ENCODE measurements at places on chromosomes 5 and 9.

GRCh38 chr9:135410421-135410820, 69.2 kb upstream of the PPP1R26 start:
- DNase-seq, result no peak

DNA sequence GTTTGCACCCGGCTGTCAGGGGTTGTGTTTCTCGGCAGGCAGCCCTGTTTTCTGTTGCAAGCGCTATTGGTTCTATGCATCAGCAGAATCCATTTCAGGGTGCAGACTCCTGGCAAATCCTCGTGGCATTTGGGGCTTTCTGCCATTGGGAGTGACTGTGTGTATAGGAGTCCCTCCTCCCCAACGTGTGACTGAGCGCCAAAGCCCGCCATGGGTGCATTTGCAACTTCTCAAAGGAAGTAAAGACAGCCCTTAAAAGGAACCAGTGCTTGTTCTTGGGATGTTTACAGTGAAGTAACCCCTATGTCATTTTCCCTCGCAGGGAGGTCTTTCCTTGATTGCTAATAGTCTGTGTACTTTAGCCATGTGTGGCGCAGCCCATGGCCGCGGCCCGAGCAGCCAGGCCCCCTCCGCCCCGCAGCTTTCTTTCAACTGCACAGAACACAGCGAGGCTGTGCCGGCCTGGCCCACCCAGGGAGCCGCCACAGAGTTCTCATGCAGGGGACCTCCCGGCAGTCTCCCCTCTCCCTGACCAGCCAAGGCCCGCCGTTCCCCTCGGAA, 175.6 kb downstream of the HSD17B3 start:
- DNase-seq, result no peak

DNA sequence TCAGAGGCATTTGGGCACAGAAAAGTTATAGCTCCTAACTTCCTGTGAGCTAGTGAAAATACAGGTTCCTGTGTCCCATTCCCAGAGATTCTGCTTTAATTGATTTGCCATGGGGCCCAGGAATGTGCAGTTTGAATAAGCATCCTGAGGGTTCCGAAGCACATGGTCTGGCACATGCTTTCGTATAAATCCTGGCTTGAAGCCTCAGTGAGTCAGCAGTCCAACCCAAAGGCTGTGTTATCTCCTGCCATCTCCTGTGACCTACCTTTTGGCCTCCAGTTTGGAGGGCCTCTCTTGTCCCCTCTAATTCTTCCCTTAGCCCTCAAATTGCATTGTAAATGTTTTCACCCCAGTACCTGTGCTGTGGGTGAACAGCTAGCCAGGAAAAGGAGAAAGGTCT, 183.8 kb downstream of the NR3C1 start:
- peak; percentile 65 for DNase-seq

DNA sequence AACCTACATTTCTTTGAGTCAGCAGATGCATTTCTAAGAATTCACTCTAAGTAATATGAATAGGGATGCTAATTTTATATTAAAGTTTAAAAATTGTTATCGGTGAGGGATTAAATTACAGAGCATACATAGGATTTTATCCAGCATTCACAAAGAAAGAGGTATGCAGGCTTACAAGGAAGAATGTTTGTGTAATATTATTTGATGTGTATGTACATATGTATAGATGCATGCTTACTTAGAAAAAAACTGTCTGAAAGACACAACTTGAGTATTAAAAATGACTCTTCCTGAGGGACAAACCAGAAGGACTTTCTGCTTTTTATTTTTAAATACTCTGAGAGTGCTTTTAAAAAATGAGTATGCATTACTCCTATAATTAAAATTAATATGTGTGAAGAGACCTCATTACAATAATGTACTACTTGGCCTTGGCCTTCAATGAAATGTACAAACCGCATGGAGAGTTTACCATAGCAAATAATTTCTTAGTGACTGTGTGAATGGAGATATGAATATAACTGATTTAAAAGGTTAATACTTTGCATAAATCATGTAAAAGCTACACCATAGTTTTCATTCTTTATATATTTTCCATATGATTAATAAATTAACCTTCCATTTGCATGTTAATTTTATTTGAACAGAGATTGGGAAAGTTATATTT, 77.0 kb downstream of the GDA start:
- no peak for DNase-seq

DNA sequence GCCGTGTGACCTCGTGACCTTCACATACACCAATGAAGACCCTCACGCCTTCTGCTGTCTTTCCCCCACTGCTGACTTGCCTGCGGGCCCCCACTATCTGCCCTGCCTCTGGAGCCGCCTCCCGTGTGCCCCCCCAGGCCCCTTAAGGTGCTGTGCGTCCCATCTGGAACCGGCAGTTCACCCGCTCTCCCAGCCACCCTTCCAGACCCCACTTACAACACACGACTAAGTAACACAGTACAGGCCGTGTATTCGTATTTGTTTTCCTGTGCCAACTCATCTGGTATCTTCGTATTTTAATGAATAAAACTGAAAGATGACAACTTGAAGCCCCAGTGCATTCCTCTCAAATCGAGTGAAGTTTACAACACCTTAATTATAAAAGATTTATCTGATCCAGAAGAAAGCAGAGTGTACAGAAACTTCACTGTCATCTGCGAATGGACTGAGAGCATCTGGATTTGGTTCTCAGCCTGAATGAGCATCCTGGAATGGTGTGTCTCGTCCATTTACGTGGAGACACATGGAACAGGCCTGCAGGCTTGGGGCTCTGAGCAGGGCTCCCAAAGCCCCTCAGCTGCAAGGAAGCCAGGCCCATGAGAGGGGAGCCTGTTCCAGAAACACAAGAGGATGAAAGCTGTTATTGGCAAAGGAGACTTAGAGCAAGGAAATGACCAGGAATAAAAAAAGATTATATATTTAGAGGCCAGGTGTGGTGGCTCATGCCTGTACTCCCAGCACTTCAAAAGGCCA, 21.9 kb upstream of the TERT start:
- DNase-seq, result no peak

- peak; percentile 67 for DNase-seq
Observed at GRCh38 chr5:139140591-139141071, 57.5 kb downstream of the SIL1 start.

GRCh38 chr9:34382054-34382453, 5.4 kb upstream of the MYORG start:
- DNase-seq, result no peak

- no peak for DNase-seq
Observed at GRCh38 chr9:134432471-134432870, 106.2 kb downstream of the RXRA start.

- no peak for DNase-seq
Observed at GRCh38 chr5:122391621-122392020, 79.6 kb downstream of the SNCAIP start.

DNA sequence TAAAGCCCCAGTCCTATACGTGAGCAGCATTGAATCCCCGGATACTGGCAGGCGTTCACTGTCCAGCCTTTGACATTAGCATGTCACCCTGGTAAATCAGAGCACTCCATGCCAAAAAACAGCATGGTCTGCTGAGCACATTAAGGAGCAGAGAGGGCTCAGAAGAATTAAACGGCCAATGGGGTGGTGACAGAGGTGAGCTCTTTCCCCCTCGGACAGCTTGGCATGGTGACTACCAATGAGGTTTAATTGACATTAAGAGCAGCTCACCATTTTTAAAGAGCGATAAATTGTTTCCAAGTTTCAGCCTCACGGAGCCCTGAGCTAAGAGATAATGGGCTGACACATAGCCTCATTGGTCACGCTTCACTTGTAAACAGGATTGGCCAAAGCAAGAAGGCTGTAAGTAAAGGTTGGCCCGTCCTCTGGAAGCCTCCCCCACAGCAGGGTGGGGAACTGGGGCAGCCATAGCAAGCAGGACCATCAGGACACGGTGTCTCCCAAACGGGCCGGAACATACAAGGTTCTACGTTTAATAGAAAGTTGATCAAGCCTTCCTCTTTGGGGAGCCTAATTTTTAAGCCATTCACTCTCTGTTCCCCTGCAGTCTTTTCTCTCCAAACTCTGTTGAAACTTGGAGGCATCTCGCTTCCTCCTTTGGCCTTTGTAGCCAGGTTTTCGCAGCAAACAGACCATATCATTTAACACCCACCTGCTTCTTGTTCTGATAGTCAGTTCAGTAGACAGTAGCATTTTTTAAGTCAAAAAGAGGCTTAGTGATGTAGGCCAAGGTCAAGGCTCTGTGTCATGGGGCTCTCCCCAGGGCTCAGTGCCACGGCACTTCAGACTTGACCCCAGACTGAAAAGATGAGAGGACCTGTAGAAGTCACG, 25.9 kb downstream of the QRFP start:
- DNase-seq, result no peak

- DNase-seq, result peak; percentile 50
Observed at GRCh38 chr9:123863164-123863855, 66.6 kb downstream of the DENND1A start.

GRCh38 chr9:10173561-10173960, 439.2 kb downstream of the PTPRD start:
- no peak for DNase-seq

DNA sequence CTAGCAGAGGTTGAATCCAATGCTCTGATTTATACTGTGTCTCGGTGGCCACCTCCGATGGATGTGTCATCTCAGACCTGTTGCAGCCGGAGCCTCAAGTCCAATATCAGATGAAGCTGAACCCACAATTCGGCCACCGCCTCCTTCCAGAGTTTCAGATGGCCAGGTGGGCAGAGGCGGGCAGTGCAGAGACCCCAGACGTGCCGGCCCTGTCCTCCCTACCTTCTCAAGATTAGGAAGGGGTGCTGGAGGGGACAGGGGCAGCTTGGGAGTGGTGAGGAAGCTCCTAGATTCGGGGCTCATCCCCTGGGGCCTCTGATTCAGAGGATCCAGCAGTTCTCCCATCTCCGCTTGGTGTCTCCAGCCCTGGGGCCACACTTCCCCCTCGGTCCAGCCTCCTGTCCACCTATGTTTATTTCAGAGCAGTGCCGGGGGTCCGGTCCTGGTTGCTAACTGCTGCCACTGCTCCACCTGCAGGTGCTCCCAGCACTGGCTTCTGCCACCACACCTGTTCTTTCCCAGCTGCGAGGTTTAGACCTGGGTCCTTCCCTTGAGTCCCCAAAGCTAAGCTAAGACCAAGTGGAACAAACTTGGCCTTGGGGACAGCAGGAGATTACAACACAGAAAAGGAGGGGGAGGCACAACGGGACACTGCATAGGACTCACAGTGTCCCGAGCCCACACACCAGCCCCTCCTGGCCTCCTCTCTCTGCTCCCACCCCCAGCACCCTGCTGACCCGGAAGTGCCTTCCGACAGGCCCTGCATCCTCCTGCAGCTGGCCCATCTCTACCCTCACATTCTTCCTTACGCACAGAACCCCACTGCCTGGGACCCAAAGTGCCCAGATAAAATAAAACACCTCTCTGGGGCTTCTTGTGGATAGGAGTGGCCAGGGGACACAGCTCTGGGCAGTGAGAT, 81.6 kb downstream of the NTNG2 start:
- DNase-seq, result no peak

DNA sequence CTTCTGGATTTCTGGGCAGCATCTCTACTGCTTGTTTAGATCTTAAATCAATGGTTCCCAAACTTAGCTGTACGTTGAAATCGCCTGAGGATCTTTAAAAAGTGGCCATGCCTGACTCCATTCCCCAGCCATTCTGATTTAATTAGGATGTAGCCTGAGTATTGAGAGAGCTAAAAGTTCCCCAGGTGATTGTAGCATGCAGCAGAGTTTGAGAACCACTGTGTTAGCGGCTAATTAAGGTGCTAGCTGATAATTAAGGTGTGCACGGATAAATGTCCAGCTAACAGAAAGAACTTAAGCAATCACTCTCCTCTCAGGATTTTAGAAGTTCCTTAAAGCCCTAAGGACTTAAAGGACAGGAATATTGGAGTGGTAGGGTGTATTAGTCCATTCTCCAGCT, 89.1 kb downstream of the NMUR2 start:
- no peak for DNase-seq

- DNase-seq, result no peak
Observed at GRCh38 chr9:129493002-129493705, 127.7 kb downstream of the C9orf50 start.

DNA sequence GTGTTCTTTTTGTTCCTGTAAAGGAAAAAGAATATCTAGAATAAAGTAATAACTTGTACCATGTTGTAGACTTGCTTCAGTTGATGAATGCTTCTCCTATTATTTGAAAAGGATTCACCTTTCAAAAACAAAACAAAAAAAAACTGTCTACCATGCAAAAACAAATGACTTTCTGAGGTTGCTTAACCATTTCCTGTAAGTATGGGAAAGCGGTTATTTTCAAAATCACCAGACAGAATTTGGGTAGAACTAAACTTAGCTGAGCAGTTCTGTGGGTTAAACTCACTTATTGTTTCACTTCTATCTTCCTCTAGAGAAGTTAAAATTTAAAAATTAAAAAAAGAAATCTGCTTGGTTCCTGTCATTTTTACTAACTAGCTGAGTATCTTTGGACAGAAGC, 25.2 kb downstream of the LNPEP start:
- DNase-seq, result no peak

GRCh38 chr5:135878156-135878620, 17.5 kb downstream of the IL9 start:
- no peak for DNase-seq

GRCh38 chr5:133247881-133248624, 196.2 kb downstream of the HSPA4 start:
- peak; percentile 55 for DNase-seq

DNA sequence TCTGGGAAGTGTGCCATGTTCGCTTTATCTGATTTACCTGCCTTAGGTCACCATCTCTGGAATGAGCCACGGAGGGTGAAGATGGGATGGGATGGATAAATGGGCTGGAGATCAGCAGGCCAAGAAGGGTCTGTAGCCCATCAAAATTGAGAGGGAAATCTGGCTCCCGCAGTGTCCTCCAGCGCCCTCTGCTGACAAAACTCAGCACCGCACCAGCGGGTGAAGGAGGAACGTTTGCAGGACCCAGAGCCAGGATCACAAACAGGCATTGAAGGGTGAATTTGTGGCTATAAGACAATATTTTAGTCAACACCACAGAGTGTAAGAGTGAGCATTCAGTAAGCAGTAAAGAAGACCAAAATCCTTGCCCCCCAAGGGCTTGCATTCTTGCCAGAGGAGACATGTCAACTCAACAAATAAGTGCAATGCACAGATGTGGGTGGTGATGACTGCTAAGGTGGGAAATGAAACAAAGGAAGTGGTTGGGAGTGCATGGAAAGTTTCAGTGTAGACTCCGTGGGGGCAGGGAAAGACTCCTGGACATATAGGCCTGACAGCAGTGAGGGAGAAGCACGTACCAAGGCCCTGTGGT, 124.4 kb downstream of the TENT4A start:
- DNase-seq, result no peak

- DNase-seq, result peak; percentile 31
Observed at GRCh38 chr9:99680191-99680590, 141.5 kb upstream of the NR4A3 start.

DNA sequence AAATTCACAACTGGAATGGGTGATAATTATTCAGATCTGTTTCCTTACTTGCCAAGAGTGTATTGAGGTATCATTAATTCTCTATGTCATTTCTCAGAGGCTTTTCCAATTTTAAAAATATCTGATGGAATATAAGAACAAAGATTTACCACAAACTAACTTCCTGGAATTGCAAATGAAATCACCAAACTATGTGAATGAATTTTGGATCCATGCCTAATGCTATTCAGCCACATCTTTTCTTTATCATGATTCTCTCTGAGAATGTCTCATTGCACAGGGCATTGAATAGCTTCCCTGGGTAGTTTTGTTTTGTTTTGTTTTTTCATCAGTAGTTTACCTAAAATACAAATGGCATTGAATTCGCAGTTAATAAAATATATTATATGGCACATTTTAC, 146.9 kb upstream of the FBN2 start:
- DNase-seq, result peak; percentile 9
